ENCODE measurements at places on chromosomes 7 and 10. TPM values are rescaled to one million over a fixed set of nuclear protein-coding genes. Genes with fewer than 3 reads are reported as not detected.

The TACR2 gene
- total RNA-seq, result 0.17 TPM

The PRSS2 gene
- not detected for total RNA-seq

The STMP1 gene
- total RNA-seq, result 33.5 TPM

The GJD4 gene
- not detected for total RNA-seq

The NKX1-2 gene
- not detected for total RNA-seq

The PCDH15 gene
- not detected for total RNA-seq

The COG5 gene
- 10.4 TPM for total RNA-seq

The ZNF438 gene
- 1.9 TPM for total RNA-seq

The LGI1 gene
- total RNA-seq, result not detected

The UPK3B gene
- total RNA-seq, result 17.4 TPM

The VIPR2 gene
- total RNA-seq, result not detected

The IGFBP3 gene
- total RNA-seq, result 226 TPM

The AKR1C4 gene
- total RNA-seq, result 0.37 TPM

All from A549 treated with CpdA at 1 μM for 4 hours (cell line).